Activated T-cell treated with anti-CD3 and anti-CD28 coated beads, Interleukin-2, amount 50 U/mL, for 24 hours (primary cell): ENCODE measurements at places on chromosomes 5 and 9.

GRCh38 chr5:99133921-99134320, 205.1 kb upstream of the CHD1 start:
- DNase-seq = no peak

DNA sequence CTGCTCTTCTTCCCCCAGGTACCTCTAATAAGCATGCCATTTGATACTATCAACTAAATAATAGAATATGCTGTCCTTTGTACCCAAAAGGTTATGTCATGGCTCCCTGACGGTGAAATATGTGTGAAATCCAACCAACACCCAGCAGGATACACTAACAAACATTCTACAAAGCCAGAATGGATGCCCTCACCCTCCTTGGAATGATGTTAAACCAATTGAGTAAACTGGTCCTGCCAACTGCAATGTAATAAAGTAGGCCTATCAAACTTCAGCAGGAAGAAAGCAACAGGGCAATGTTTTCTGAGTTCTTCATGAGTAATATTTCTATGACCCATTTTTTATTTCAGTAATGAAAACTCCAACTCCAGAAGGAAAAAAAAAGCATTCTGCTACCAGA, 24.9 kb downstream of the RGMB start:
- no peak for DNase-seq

DNA sequence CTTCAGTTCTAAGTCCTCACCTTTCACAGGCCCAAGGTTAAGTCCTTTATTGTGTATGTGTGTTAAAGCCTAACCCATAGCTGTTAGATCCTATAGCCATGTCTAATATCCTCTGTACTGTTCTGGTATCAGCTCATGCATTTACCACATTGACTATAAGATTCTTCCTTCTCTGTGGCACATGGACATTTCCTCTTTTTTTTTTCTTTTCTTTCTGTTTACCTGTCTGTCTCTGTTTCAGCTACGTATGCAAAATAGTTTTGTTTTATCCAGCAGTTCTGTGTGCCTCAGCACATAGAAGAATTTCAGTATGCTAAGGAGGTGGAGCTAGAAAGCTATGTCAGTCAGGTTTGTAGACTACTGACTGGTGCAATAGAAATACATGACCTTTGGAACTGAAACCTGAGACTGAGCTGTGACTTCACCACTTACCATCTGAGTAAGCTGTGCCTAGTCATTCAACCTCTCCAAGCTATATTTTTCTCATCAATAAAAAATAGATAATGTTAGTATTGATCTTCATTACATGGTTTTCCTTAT, 155.6 kb upstream of the VLDLR start:
- DNase-seq = no peak

- DNase-seq = no peak
These were observed 28.7 kb downstream of the DIAPH1 start for GRCh38 chr5:141590127-141590526.

DNA sequence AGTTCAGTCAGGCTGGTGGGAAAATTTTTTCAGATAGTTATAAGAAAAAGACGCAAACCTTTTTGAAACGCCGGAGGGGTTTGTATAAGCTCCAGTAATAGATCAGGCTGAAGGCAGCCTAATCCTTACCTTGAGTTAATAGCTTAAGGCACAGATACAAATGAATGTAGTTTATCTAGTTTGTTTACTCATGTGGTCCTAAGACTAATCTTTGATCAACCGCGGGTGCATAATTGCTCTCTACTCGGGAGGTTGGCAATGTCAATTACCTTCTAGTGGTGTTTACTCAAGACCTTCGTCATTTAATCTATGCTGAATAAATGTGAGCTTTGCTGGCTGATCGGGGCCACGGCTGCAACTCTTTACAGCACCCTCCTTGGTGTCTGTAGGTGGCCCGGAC, 665 bp upstream of the INSL4 start:
- no peak for DNase-seq

GRCh38 chr9:112403614-112404201, 23.8 kb downstream of the HSDL2 start:
- DNase-seq = no peak

- DNase-seq = no peak
These were observed 437.1 kb downstream of the PRR16 start for GRCh38 chr5:120901199-120901598.

DNA sequence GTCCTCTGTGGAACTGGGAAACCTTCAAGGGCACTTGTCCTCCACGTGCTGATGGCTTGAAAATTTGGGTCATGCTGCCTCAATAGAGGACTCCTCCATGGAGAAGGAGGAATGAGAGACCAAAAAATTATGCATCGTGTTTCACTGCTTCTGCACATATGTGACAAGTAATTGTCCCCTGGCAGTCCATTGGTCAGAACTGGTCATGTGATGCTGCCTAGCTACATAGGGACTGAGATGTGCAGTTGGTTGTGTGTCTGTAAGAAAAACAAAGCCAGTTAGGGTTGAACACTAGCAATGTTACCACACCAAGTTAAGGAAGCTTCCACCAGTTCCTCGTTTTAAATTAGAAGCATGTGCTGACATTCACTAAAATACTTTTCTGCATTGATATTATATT, 201.9 kb upstream of the ANKH start:
- no peak for DNase-seq

DNA sequence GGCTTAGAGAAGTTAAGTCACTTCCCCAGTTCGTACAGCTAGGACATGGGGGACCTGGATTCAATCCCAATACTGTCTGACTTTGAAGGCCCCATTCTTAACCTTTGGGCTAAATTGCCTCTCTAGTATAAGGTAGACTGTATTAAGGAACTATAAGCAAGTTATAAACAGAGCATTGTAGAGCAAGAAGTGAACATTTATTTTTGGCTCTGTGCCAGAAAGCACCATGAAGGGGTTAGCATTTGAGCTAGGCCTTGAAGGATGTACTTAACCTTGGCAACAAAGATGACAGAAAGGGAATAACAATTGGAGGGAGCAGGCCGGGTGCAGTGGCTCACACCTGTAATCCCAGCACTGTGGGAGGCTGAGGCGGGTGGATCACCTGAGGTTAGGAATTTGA, 32.8 kb downstream of the GALNT10 start:
- no peak for DNase-seq

- DNase-seq = no peak
These were observed 102.2 kb upstream of the SLCO6A1 start for GRCh38 chr5:102600964-102601363.

DNA sequence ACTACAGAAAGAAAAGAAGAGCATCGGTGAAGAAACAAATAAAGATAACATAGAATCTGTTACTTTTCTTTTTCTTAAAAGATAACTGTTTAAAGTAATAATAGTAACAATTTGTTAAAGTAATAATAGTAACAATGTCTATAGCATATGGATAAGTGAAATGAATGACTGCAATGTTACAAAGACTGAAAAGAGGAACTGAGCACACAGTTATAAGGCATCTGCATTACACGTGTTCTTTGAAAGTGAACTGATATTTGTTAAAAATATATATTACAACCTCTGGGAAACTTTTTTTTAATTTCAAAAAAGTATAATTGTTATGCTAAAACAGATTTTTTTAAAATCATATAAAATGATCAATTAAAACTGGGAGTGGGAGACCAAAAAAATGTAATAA, 88.4 kb upstream of the FST start:
- DNase-seq = no peak

- DNase-seq = no peak
These were observed 282.8 kb upstream of the RPS23 start for GRCh38 chr5:82560969-82561368.

DNA sequence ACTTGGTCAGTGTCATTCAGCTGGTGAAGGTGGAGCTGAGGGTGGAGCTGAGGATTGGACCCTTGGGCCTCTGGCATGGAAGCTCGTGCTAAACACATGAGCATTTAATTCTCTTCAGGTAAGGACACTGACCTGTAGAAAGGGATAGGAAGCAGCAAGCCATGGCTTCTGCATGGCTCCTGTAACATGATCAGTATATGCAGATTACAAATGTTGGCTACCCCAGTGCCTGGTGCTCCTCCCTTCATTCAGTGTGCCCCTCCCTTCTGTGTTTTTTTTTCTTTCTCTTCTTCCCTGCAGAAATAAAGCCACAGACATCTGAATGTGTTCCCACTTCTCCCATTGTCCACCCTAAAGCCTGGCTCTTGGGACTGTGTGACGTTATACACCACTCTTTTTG, 52.9 kb downstream of the ARHGAP26 start:
- no peak for DNase-seq

DNA sequence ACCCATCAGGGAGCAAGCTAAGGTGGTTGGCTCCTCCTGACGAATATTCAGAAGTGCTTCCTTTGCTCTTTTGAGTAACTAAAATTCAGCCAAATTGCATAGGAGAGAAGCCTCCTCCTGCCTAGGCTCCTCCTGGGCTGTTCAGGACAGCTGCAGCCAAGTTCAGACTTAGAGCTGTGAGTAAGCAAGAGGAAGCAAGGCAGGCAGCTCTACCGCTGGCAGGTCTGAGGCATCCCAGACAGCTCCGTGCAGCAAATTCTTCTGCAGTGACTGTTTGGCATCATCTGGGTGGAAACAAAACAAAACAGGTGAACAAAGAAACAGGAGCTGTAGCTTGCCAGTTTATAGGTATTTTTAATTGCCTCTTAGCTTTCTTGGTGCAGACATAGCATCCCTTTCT, 421.0 kb downstream of the GADD45G start:
- DNase-seq = no peak

- DNase-seq = no peak
These were observed 61.4 kb downstream of the PCDH1 start for GRCh38 chr5:141816598-141817399.

GRCh38 chr5:169583424-169584220, at the start of gene SPDL1:
Gene SPDL1 (plus strand): TSS chr5:169583773. CDS start chr5:169588417, 4,644 bp downstream.
- DNase-seq = peak; percentile 93

DNA sequence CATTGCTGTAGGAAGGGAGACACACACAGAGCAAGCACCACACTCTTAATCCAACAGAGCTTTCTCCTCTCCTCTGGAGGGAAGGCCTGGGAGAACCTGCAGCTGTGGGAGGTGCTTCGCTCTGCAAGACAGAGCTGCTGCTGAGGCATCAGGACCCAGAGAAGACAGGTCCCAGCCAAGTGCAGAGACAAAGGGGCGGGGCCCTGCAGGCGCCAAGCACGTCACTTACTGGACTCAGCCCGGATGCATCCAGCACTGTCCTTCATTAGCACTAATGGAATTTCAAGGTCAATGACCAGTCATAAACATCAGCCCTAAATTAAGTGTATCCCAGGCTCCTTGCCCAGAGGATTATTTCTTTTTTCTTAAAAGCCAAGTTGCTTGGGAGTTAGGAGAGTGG, 337.1 kb upstream of the PANK3 start:
- no peak for DNase-seq

DNA sequence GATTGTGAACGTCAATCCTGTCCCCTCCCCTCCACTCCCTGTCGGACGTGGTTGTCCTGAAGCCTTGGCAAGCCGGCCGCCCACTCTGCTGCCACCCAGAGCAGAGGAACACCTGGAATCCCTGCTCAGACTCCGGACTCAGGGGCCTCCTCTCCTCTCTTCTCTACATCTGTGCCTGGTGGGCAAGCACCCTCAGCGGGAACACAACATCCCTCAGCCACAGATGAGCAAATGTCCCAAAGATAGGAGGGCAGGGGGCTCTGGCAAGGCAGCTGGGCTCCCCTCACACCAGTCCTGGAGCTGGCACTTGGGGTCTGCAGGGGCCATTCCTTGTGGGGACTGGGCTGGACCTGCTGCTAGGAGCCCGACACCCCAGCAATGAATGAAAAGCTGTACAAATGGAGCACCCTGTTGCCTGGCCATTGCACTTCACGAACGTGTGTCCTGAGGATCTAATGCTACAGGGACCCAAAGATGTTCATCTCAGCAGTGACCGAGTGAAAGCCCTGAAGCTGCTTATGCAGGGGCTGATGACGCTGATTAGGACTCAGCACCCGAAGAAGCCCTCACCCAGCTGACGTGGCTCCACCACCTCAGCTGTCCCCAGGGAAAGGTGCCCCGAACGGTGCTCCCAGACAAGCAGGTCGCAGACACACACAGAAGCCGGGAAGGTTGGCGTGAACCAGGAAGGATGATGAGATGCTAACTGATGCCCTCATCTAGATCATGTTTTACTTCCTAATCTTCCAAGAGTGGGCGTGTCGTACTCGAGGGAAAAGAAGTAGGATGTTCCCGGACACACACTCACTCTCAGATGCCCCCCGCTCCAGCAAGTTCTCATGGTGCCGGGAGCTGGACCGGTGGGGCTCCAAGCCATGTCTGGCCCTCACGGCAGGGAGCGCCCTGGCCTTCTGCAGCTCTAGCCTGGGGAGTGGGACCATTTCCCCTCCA, 177.0 kb upstream of the PPP1R26 start:
- no peak for DNase-seq

DNA sequence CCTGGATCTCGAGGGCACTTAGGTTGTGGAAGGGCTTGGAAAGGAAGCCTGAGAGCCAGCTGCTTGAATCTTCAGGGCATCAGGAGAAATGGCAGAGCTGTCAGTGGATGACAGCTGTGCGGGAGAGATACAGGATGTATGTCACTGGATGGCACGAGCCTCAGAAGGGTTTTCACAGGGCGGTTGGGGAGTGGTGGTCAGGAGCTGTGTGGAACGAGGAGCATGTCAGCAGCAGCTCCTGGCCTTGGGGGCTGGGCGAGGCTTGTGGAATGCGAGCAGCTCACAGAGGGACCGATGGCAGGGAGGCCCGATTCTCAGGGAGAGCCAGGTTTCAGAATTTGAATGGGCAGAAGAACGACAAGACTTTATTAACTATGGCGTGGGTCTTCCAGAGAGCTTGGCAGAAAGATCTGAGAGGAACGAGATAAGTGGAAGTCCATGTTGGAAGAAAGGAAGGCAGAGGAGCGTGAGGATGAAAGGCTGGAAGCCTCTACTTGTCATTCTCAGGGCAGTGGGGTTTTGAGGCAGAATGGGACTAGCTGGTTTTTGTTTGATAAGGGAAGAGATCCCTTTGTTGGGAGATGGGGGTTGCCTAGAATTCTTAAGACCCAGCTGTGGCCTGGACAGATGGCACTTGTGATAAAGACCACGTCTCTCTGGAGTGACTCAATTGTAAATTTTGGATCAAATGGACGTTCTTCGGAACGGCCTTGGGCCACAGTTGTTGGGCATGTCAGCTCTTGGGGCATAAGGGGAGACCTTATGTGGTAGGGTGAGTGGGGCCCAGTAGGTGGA, 60.3 kb downstream of the SNX30 start:
- DNase-seq = no peak

DNA sequence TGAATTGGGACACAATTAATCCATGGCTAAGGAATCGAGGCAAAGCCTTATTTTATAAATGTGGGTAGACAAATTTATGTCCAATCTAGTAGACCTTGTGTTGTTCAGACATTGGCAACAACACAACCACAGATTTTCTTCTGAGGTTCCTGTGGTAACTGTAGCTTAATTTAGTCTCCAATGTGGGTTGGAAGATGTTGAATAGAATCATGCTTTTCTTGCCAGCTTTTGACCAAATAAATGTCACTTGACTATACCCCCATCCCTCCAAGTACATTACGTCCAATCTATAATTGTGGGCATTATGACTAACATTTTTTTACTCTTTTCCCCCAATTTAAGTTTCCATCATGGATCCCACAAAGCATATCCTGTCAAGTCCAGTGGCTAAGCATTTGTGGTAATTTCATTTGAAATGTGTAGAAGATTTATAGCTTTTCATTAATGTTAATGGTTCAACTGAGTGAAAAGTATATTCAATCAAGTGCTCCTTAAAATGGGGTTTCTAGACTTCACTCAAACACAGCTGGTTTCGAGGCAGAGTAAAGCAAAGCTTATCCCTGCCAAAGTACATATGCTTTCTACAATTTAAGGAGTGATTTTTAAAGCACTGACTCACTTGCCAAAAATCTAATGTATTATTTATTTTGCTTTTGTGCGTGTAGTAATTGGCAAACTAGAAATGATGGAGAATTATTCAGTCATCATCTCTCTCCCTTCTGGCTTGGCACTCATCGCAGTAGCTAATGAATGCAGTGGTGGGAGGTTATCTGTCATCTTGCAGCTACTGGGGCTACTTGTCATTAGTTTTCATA, 141.8 kb downstream of the FAM174A start:
- no peak for DNase-seq

GRCh38 chr5:139705655-139706587, 57.8 kb downstream of the CXXC5 start:
- DNase-seq = no peak
